ENCODE measurements at places on chromosomes 5 and 9.

DNA sequence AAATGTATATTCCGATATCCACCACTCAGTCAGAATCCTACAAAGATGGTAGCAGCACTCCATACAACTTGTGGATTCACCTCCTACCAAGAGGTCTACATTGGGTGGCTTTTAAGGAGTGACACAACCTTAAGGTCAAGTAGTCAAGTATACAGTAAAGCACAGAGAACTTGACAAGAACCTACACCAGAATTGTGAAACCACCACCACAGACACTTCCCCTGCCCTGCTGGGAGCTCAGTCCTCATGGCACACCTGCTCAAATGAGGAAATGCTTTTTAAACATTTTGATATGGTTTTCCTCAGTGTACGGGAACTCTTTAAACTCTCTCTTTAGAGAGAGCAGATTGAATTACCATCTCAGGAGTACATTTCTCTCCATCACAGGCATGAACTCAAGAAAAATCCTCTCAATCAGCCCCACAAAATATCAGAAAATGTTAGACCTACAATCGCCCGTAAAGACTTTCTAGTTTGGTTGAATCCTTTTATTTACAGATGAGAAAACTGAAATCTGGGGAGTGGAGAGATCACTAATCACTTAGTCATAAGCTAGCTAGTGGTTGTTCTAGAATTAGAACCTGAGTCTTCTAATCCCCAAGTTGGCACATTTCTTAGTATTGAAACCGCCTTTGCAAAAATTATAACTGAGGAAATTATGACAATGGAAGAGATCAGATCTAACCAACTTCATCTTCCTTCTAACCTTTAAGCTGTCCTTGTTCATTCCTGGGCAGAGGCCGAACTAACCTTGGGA lies 38.5 kb upstream of the NR4A3 start:
- no peak for DNase-seq

GRCh38 chr9:37405350-37405749 lies 17.1 kb upstream of the GRHPR start:
- DNase-seq, result no peak

- no peak for DNase-seq
Measured at GRCh38 chr9:36935768-36936497, 98.1 kb downstream of the PAX5 start.

GRCh38 chr9:22026696-22027095 lies 17.6 kb upstream of the CDKN2B start:
- no peak for DNase-seq

- no peak for DNase-seq
Measured at GRCh38 chr9:18923167-18923566, 109.8 kb downstream of the SAXO1 start.

Data from stimulated activated CD4-positive, alpha-beta T cell treated with anti-CD3 and anti-CD28 coated beads, Interleukin-4, amount 100 ng/mL, for 48 hours (primary cell).